ENCODE measurements at places on chromosomes 16 and 17. TPM values are rescaled to one million over a fixed set of nuclear protein-coding genes. Genes with fewer than 3 reads are reported as not detected.

DNA sequence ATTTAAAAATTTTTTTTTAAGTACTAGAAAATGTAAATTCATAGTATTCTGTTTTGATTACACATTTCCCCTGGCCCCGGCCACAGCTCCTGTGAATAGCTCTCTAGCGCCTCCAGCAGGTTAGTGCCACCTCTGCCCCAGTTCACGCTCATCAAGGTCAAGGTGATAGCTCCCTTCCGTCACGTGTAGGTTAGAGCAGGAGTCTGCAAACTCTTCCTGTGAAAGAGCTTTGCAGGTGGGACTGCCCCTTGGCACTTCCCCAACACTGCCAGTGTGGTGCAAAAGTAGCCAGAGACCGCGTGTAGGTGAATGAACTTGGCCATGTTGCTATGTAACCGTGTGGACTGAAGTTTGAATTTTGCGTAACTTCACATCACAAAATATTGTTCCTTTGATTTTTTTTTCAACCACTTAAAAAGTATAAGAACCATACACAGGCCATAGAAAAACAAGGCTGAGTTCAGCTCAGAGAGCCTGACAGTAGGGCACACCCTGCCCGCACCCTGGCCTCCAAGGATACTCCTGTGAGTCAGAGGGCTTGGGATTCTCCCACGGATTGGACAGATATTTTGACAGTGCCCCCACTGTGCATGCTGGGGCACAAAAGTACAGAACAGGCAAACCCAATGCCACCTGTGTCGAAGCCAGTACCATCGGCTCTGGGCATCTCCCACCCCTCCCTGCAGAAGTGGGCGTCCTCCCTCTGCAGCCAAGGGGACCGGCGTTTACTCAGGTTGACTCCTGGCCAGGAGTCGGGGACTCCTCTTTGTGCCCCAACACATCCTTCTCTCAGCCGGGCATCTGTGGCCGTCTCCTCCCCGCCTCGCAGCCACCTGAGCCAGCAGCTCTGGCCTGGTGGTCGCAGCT lies 92.0 kb upstream of the CHMP6 start:
- H3K4me1 ChIP-seq = no peaks in the 10 kb centered on the region
- no peaks in the 10 kb centered on the region for H3K27me3 ChIP-seq
- H3K27ac ChIP-seq = no peak overlapping the region
- no peaks in the 10 kb centered on the region for H3K36me3 ChIP-seq

The MT1F gene
- total RNA-seq = 3.1 TPM

DNA sequence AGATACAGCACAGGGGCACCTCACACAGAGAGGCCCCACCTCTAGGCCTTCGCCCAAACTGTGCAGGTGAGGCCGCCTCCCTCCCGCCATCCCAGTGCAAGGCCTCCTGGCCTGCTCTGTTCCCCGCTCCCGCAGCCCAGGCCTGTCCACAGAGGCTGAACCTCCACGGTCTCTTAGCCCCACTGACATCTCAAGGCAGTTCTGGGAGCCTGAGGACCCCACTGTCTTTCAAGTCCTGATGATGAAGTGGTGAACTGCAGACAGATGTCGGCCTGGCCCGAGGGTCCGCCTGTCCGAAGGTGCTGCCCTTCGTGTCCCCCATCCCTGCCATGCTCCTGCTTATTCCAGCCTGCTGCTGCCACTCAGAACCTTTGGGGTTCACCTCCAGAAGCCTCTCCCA lies 32.3 kb downstream of the ENGASE start:
- no peaks in the 10 kb centered on the region for H3K27me3 ChIP-seq
- no peak for DNase-seq
- H3K27ac ChIP-seq = no peak overlapping the region
- no peak overlapping the region for H3K4me3 ChIP-seq

- no peaks in the 10 kb centered on the region for H3K36me3 ChIP-seq
- H3K27me3 ChIP-seq = no peaks in the 10 kb centered on the region
- peak overlapping the region; percentile 55 for H3K27ac ChIP-seq
- H3K4me3 ChIP-seq = peak overlapping the region; percentile 68
- DNase-seq = peak; percentile 90
- peaks cover 7% of the 10 kb centered on the region for H3K4me1 ChIP-seq
Measured at GRCh38 chr17:1203111-1203966, 23.6 kb upstream of the ABR start.

- peaks cover 14% of the 10 kb centered on the region for H3K4me1 ChIP-seq
- H3K27ac ChIP-seq = no peak overlapping the region
- DNase-seq = no peak
- H3K4me3 ChIP-seq = no peak overlapping the region
Measured at GRCh38 chr16:27226976-27227705, 23.8 kb downstream of the KDM8 start.

DNA sequence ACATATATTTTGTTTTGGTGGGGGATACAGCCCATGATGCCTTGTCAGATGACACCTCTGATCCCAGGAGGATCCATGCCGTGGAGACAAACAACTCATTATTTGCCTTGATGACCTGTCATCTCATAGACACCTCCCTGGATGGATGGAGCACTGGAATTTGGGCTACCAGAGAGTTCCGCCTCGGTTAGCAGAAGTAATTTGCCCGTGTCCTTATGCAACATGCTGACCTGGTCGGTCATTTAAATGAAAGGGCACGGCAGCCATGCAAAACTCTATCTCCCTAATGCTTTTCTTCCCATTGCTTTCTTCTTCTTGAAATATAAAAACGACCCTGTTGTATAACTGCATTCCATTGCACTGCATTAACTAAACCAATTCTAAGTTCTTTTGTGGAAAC lies 145.3 kb downstream of the GRIN2A start:
- no peak for DNase-seq
- H3K4me1 ChIP-seq = peaks cover 8% of the 10 kb centered on the region
- H3K27me3 ChIP-seq = no peaks in the 10 kb centered on the region
- H3K36me3 ChIP-seq = no peaks in the 10 kb centered on the region

- H3K4me3 ChIP-seq = no peak overlapping the region
- DNase-seq = no peak
- H3K36me3 ChIP-seq = no peaks in the 10 kb centered on the region
- no peak overlapping the region for H3K27ac ChIP-seq
Measured at GRCh38 chr17:43689131-43689530, 27.4 kb upstream of the MEOX1 start.

DNA sequence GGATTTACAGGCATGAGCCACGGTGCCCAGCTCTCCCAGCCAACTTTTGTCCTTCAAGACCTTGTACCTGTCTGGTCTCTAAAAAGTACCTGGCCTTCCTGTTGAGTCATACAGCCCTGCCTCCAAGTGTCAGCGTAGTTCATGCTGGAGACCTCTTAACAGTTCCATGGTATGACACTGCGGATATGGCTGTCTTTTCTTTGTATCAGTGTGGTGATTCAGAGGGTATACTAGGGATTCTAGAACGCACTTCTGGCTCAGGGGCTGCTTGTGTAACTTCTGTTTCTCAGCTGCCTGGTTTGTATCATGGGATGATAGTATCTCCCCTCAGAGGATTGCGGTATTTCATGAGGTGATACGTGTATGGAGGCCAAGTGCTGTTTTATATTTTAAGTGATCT lies 2.0 kb upstream of the TMEM11 start:
- no peaks in the 10 kb centered on the region for H3K27me3 ChIP-seq
- no peak overlapping the region for H3K27ac ChIP-seq
- H3K36me3 ChIP-seq = no peaks in the 10 kb centered on the region
- DNase-seq = no peak
- H3K4me1 ChIP-seq = peaks cover 37% of the 10 kb centered on the region
- H3K4me3 ChIP-seq = no peak overlapping the region

The PEMT gene
- total RNA-seq = 19.6 TPM

- H3K36me3 ChIP-seq = no peaks in the 10 kb centered on the region
- no peaks in the 10 kb centered on the region for H3K27me3 ChIP-seq
- no peaks in the 10 kb centered on the region for H3K4me1 ChIP-seq
- H3K27ac ChIP-seq = no peak overlapping the region
- no peak for DNase-seq
Measured at GRCh38 chr16:6484935-6485334, 847.7 kb upstream of the RBFOX1 start.

The FA2H gene
- total RNA-seq = not detected

DNA sequence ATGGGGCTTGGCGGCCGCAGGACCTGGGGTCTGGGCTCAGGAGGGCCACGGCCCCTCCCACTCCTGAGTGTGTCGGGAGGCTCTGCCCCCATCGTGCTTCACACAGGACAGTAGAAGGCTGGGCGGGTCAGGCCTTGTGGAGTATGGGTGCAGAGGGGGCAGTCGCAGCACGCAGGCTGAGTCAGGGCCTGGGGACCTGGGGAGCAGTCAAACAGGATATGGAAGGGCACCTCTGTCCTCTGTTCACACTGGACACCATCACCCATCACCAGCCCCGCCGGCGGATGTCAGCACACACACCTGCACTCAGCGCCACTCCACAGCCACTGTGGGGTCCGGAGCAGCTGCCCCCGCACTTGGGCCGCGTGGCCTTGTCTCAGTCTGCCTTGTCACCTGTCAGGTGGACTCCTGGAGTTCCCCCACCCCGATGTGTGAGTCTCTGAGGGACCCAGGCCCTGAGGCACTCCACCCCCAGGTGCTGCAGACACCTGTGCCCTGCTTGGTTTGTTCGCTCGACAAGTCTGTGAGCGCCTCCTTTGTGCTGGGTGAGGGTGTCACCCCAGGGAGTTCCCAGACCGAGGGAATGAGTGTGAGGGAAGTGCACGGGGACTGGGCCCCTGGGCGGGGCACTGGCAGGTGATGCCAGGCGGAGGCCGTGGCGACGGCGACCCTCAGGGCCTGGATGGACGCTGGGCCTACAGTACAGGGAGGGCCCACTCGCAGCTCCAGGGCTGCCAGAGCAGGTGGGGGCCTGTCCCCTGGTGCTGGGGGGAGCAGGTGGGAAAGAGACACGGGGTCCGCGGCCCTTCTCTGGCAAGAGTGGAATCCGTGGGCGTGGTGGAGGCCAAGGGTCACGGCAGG lies 31.7 kb downstream of the ZFPM1 start:
- H3K27me3 ChIP-seq = peaks cover 20% of the 10 kb centered on the region
- no peaks in the 10 kb centered on the region for H3K4me1 ChIP-seq
- H3K36me3 ChIP-seq = no peaks in the 10 kb centered on the region
- no peak for DNase-seq
- H3K4me3 ChIP-seq = no peak overlapping the region

- no peak for DNase-seq
- no peaks in the 10 kb centered on the region for H3K27me3 ChIP-seq
- no peak overlapping the region for H3K27ac ChIP-seq
- no peaks in the 10 kb centered on the region for H3K36me3 ChIP-seq
- H3K4me1 ChIP-seq = peaks cover 14% of the 10 kb centered on the region
- no peak overlapping the region for H3K4me3 ChIP-seq
Measured at GRCh38 chr16:69250081-69250480, 61.1 kb upstream of the VPS4A start.

DNA sequence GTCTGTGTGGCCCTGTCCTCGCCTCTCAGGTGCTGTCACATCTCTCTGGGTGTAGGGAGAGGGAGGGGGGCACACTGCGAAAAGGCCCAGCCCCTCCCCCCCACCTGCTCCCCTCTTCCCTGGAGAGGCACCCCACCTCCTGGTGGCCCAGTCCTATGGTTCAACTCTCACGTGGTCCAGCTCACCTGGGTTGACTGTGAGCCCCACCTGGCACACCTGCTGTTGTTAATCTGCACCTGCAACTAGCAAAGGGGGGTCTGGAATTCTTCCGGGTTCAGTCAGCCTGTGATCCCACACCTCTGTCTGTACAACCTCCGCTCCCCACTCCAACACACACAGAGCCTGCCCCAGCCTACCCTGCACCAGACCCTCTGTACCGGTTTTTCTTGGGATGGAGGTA lies 2.0 kb upstream of the SYNGR2 start:
- no peaks in the 10 kb centered on the region for H3K4me1 ChIP-seq
- H3K36me3 ChIP-seq = no peaks in the 10 kb centered on the region
- no peaks in the 10 kb centered on the region for H3K27me3 ChIP-seq
- no peak overlapping the region for H3K27ac ChIP-seq
- H3K4me3 ChIP-seq = no peak overlapping the region

DNA sequence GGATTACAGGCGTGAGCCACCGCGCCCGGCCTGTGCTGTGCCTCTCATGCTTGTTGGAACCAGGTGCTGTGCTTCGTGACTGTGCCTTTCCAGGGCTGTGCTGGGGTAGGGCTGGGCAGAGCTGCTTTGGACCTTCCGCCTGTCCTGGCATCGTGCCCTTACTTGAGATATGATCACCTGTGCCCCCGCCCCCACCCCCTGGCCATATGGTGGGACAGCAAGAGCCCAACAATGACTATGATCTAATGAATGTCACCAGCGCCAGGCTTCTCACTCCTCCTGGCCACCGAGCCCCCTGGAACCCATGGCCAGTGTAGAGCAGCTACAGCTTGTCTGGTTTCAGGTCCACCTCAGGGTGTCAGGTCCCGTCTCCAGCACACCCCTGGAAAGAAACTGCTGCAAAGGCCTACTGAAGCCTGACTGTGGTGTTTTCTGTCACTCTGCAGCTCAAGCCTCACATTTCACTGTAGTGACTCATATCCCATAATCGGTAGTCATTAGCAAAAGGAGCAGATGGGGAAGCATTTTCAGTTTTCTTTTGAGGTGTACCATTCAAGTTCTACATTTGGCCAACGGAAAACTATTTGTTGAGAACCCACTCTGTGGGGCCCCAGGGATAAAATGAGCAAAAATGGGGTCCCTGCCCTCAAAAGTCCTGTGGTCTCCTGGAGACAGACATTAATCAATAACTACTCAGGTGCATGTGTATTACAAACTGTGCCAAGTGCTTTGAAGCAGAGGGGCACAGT lies 22.1 kb downstream of the FCSK start:
- no peak overlapping the region for H3K4me3 ChIP-seq
- H3K4me1 ChIP-seq = no peaks in the 10 kb centered on the region
- DNase-seq = no peak
- peak overlapping the region; percentile 46 for H3K27ac ChIP-seq

- H3K36me3 ChIP-seq = peaks cover 7% of the 10 kb centered on the region
- no peak for DNase-seq
- H3K27me3 ChIP-seq = no peaks in the 10 kb centered on the region
- H3K4me3 ChIP-seq = no peak overlapping the region
- peaks cover 13% of the 10 kb centered on the region for H3K4me1 ChIP-seq
- no peak overlapping the region for H3K27ac ChIP-seq
Measured at GRCh38 chr17:29748400-29748799, 125.7 kb upstream of the CORO6 start.

GRCh38 chr17:66983414-66984021 lies 19.0 kb downstream of the CACNG4 start:
- no peak overlapping the region for H3K4me3 ChIP-seq
- no peaks in the 10 kb centered on the region for H3K36me3 ChIP-seq
- H3K27me3 ChIP-seq = no peaks in the 10 kb centered on the region
- no peak for DNase-seq
- H3K27ac ChIP-seq = no peak overlapping the region

- no peak overlapping the region for H3K27ac ChIP-seq
- no peak for DNase-seq
- H3K36me3 ChIP-seq = no peaks in the 10 kb centered on the region
- H3K27me3 ChIP-seq = no peaks in the 10 kb centered on the region
- H3K4me3 ChIP-seq = no peak overlapping the region
Measured at GRCh38 chr17:75542728-75543336, 17.3 kb downstream of the LLGL2 start.

DNA sequence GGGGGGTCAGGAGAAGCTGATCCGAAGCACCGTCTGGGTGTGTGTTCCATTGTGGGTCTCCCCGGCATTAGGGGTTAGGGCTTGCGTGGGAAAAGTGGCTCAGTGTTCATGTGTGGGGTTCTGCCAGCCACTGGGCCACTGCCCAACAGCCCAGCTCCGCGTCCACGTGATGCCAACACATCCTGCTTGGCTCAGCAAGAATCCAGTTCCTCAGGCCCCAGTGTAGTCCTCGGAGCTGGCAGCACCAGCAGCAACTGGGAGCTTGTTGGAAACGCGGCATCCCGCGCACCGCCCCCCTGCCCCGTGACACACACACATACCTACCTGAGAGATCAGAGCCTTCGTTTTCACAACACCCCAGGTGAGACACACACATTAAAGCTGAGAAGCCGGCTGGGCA lies 18.9 kb downstream of the LGALS9 start:
- H3K4me3 ChIP-seq = no peak overlapping the region
- no peaks in the 10 kb centered on the region for H3K27me3 ChIP-seq
- no peaks in the 10 kb centered on the region for H3K4me1 ChIP-seq
- no peaks in the 10 kb centered on the region for H3K36me3 ChIP-seq
- no peak overlapping the region for H3K27ac ChIP-seq
- peak; percentile 75 for DNase-seq

All from sigmoid colon (tissue), 7 donors.